Stimulated activated CD4-positive, alpha-beta T cell treated with anti-CD3 and anti-CD28 coated beads, Interleukin-1b, Interleukin-23, amount 100 ng/mL, for 1 hour (primary cell): ENCODE measurements at places on chromosomes 12 and 14.

GRCh38 chr14:92447416-92448197 is 66.0 kb upstream of the RIN3 start:
- no peak for DNase-seq

- no peak for DNase-seq
Observed at GRCh38 chr14:22561661-22562579, 27.1 kb downstream of the DAD1 start.

DNA sequence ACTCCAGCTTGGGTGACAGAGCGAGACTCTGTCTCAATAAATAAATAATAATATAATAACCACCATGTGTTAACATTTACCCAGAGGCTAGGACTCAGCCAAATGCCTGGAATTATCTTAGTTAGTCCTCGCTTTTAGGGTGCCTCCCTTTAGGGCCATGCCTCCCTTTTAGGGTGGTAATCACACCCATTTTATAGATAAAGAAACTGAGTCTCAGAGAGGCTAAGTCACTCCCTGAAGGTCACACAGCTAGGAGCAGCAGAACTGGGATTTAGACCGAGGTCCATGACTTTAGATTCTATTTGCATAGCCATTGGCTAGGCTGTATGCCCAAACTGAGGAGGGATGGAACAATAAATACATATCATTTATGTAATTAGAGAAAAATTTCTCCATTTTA is 11.4 kb downstream of the TESC start:
- DNase-seq = no peak

GRCh38 chr12:57985685-57986084 is 44.3 kb downstream of the ATP23 start:
- DNase-seq = no peak

DNA sequence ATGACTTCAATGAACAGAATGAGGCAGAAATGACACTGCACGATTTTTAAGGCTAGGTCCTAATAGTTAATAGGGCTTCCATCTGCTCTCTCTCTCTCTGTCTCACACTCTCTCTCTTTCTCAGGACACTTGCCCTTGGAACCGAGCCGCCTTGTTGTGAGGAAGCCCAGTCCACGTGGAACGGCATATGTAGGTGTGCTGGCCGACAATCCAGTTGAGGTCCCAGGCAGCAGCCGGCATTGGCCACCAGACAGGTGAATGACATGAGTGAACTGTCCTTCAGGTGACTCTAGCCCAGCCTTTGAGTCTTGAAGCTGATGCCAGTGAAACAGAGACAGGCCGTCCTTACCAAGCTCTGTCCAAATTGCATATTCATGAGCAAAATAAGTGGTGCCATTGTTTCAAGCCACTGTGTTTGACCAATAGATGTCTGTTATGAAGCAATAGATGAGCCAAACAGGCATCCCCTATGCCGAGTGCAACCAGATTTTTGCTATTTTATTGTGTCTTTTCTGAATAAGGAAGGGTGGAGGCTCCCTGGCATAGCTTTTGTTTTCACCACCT is 217.5 kb upstream of the LHX5 start:
- DNase-seq = no peak

DNA sequence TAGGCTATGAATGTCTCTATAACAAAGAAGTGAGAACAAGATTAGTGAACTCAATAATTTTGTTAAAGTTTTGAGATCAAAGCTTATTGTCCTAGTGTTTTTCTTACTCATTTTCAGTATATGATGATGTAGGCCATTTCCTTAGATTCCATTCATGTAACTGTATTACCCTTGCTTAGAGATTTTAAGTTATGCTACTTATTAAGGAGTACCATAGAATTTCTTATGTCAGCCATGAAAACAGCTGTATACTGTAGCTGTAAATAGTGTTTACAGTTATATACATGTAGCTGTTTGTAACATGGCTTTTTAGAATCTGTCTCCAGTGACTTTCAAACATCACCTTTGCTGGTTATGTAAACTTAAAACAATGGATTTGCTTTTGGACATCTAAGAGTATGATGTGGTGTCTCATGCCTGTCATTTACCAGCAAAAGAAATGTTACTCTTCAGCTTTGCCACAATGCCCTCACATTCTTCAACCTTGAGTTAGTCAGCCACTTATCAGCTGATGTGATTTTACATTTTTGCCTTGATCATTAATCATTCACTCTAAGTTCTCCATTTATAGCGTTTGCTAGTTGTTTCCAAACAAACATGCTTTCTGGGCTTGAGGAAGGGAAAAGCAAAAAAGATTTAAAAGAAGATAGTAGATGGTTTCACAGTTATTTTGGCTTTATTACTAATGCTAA is 55.5 kb downstream of the SLC16A7 start:
- no peak for DNase-seq

GRCh38 chr12:106132175-106133135 is 6.3 kb downstream of the NUAK1 start:
- no peak for DNase-seq

DNA sequence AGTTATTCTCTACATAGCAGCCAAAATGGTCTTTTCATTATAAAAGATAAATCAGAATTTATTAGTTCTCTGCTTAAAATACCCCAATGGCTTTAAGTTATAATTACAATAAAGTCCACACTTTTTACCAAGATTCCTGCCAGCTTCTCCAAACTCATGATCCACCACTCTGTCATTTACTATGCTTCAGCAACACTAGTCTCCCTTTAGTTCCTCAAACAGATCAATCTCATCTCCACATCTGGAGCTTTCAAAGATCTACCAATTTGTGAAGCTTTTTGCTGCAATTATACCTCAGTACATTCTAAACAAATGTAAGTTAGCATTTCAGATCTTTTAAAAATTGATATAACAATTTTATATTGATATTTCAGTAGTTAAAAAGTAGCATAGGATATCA is 24.9 kb downstream of the CATSPERB start:
- DNase-seq = no peak

GRCh38 chr14:90060312-90060964 is 1.4 kb upstream of the KCNK13 start:
- peak; percentile 30 for DNase-seq

DNA sequence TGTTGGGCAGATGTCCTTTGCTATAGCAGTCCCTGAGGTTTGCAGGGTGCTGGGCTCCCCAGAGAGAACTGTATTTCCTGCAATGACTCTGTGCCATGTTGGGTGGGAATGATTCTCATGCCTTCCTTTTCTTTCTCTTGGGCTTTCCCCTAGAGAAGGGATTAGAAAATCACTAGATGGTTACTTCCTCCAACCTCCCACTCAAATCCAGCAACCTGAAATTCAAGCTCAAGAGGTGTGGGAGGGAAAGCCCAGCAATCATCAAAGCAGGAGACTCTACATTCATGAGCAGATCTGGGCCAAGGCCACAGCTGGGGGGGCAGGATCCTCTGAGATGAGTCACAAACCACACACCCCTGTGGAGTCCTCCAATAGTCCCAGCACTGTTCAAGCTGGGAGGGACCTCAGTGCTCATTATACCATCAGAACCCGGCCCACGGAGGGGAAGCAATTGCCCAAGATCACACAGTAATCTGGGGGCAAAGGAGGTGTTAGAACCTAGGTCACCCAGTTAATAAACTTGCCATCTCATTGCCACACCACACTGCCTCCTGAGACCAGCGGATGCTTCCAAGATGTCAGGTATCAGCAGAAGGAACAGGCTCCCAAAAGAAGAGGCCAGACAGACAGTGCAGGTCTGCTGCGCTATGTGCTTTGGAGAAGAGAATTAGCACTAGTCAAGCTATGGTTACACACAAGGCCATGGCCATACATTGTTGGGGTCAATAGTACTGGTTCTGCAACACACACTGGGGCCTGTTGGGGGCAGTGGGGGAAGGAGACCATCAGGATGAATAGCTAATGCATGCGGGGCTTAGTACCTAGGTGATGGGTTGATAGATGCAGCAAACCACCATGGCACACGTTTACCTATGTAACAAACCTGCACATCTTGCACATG is 65.7 kb downstream of the TTC9 start:
- DNase-seq = no peak

DNA sequence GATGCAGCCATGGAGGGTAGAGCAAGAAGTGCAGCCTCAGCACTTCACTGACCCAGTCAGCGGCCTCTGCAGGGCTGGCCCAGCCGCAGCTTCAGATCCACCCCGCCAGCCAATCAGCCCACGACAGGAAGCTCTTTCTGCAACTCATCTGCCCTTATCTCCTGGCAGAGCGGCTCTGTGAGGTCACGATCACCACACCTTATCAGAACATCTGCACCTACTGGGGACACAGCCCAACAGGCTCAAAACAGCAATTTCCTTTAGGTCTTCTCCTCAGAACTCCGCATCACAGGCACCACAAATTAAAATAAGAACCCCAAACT is 287.3 kb downstream of the BCL11B start:
- DNase-seq = peak; percentile 35

- DNase-seq = no peak
Observed at GRCh38 chr12:28132398-28132797, 57.9 kb upstream of the CCDC91 start.

- peak; percentile 24 for DNase-seq
Observed at GRCh38 chr12:89949457-89950195, 241.0 kb upstream of the ATP2B1 start.

GRCh38 chr14:85663256-85663655 is 133.3 kb downstream of the FLRT2 start:
- no peak for DNase-seq

DNA sequence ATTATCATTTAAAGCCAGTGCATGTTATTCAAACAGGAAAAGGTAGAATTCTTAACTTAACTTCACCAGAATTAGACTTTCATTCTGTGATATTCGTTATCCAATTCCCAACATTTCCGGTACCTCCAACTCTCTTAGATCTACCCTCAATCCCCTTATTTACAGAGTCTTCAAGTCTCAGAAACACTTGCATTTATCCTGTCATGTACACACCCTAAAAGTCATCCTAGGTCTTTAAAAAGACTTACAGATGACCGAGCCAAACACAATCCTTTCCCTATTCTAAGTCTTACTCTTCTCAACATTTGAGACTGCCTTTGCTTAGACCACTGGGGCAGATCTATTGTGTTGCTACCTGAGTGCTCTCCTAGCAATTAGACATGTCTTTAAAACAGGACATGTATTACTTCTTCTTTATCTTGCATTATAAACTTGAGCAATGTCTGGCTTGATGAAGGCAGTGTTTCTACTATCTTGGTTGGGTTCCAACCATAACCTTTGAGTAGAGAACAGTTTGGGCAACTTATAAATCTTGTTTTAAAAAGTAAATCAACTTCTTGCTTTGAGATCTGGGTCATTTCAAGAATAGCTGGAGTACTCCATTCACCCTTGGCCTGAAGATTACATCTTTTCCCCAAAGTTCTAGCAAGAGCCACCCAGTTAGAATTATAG is 140.6 kb upstream of the PLEKHG7 start:
- no peak for DNase-seq

- DNase-seq = no peak
Observed at GRCh38 chr12:112837629-112838197, 46.2 kb downstream of the RPH3A start.

DNA sequence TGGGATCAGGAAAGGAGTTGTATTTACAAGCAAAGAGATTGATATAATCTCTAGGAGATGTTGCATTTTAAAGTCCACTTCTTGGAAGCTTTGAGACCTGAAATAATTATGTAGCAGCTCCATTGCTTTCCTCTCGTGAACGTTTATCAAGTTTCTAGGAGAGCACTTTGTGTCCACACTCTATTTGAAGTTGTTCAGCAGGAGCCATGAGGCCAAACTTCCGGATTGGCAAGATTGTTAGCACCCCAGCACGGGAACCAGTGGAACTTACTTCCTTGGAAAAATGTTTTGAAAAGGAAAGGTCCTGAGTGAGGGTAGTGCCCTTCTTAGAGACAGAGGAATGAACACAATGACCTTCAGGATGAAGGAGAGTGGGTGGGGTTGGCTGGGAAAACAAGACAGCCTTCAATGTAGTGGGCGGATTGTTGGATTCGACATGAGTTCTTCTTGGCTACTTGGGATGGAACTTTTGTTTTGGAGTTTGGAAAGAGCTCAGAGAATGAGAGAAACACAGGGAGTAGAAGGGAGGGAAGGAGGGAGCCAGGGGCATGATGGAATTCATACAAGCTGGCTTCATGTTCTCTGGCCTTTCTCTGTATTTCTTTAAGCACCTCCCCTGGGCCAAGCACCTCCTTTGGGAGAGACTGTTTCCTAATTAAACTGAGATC is 23.8 kb upstream of the CISTR start:
- DNase-seq = no peak

DNA sequence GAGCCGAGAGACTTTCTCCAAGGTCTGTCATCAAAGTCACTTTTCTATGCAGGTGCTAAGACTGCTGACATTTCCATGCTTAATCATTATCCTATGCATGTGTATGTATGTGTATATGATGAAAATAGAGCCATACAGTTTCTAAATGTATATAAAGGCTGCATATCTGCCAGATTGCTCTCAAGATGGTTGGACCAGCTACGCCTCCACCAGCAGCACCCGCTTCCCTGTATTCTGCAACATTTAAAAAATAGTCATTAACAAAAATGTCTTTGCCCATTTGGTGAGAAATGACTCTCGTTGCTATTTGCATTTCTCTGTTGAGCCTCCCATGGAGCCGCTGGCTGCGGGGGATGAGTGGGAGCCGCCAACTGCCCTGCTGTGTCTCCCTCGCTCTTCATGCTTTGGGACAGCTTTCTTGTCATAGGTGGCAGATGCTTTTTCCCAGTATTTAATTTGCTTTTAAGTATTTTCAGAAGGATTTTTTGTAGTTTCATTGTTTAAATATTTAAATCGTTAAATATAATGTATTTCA is 54.7 kb downstream of the DYNC1H1 start:
- no peak for DNase-seq

DNA sequence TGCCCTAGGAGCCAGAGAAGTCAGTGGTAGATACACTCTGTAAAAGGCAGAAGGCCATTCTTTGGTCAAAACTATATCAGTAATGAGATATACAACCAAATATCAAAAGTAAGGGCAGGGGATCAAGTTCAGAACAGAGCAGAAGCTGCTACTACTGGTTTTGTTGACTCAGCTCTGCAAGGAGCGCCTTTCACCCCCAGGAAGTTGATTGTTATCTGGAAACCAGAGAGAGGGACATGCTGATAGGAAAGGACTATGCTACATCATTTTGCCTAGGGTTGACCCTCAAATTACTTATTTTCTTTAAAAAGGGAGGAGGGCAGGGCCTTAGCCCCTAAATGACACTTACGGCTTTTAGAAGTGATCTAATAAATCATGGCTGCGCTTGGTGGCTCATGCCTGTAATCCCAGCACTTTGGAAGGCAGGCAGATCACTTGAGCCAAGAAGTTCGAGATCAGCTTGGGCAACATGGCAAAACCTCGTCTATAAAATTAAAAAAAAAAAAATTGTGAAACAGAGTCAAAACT is 194.0 kb downstream of the KLHL28 start:
- DNase-seq = no peak

- no peak for DNase-seq
Observed at GRCh38 chr14:25090256-25090655, 40.3 kb upstream of the STXBP6 start.
